ENCODE measurements at places on chromosomes 5 and 9. TPM values are rescaled to one million over a fixed set of nuclear protein-coding genes. Genes with fewer than 3 reads are reported as not detected.
A peak's percentile ranks its signal among the peaks of the same experiment; 100 is the strongest.

GRCh38 chr9:27945386-27945785 lies 372.1 kb upstream of the C9orf72 start:
- no peak for DNase-seq

The FSTL4 gene
- total RNA-seq, result not detected

The DMRTA1 gene
- total RNA-seq, result not detected

- DNase-seq, result no peak
These were observed 60.4 kb downstream of the TRIM36 start for GRCh38 chr5:115109356-115109755.

- no peak for DNase-seq
These were observed 253.5 kb downstream of the SEC61B start for GRCh38 chr9:99475401-99476065.

DNA sequence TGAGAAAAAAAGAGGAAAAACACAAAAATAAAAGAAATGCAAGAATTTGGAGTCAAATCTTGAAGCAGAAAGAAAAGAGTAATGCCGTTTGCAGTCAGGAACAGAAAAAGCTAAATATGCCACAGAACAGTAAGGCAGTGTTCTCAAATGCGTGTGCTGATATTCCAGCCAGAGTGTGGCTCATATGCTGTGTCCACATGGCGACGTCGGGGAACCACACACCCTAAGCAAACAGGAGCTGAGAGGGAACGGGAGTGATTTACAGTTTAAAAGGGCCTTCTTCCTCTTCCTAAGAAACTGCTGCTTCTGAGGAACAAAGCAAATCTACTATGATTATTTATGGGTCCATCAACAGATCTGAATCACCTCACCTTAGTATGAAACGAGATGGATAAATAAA lies 42.7 kb downstream of the DDX31 start:
- no peak for DNase-seq

GRCh38 chr9:106111039-106111730 lies 416.8 kb downstream of the TMEM38B start:
- DNase-seq, result no peak

GRCh38 chr5:119515192-119515591 lies 62.9 kb downstream of the HSD17B4 start:
- no peak for DNase-seq

- DNase-seq, result no peak
These were observed 30.5 kb upstream of the LMX1B start for GRCh38 chr9:126583144-126583760.

DNA sequence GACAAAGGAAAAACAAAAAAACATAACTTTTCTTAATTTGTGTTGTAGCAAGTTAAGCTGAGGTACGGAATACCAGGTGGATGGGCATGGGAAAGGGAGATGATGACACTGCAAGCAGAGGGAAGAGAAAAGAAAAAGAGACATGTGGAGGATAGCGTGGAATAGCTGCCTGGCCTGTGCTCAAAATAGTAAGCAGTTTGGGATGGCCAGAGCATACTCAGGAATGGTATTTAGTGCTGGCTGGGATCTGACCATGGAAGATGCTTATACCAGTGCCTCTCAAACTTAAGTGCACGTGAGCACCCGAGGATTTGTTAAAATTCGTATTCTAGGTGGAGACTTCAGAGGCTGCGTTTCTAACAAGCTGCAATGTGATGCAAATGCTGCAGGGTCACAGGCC lies 41.3 kb downstream of the LNPEP start:
- no peak for DNase-seq

GRCh38 chr9:8895861-8896224 lies 1096.3 kb upstream of the DMAC1 start:
- no peak for DNase-seq

The MPDZ gene
- total RNA-seq, result 0.07 TPM

The PIP5K1B gene
- total RNA-seq, result 2.6 TPM

The PCDHB13 gene
- total RNA-seq, result not detected

- no peak for DNase-seq
These were observed 289.3 kb downstream of the ASTN2 start for GRCh38 chr9:117125531-117125930.

The TLX3 gene
- not detected for total RNA-seq

The LCP2 gene
- total RNA-seq, result 306 TPM

GRCh38 chr5:137118629-137119028 lies 380.5 kb downstream of the SPOCK1 start:
- no peak for DNase-seq

GRCh38 chr5:176183321-176184074 lies 54.7 kb upstream of the SIMC1 start:
- DNase-seq, result no peak

GRCh38 chr9:34384368-34385165 lies 7.9 kb upstream of the MYORG start:
- DNase-seq, result no peak

- DNase-seq, result no peak
These were observed 240.3 kb downstream of the ARRDC3 start for GRCh38 chr5:91142819-91143218.

The DRD1 gene
- total RNA-seq, result not detected

The LPAR1 gene
- total RNA-seq, result 0.13 TPM

- DNase-seq, result peak; percentile 50
These were observed 482 bp downstream of the TESK1 start for GRCh38 chr9:35605351-35606137.

The ZNF883 gene
- 0.64 TPM for total RNA-seq

The TAF11L10 gene
- total RNA-seq, result not detected

- DNase-seq, result no peak
These were observed 194.0 kb downstream of the EFNA5 start for GRCh38 chr5:107476783-107477182.

GRCh38 chr9:91144769-91145168 lies 216.9 kb downstream of the AUH start:
- no peak for DNase-seq
